Endothelial cell (in vitro differentiated cells): ENCODE measurements at places on chromosomes 3 and 15. TPM values are rescaled to one million over a fixed set of nuclear protein-coding genes. Genes with fewer than 3 reads are reported as not detected.

Gene GOLGA8R
- total RNA-seq = 0.92 TPM

Gene MORC1
- 0.10 TPM for total RNA-seq

Gene GATM
- total RNA-seq = 3.5 TPM

Gene SLC7A14
- total RNA-seq = 2.5 TPM

Gene KCNMB3
- 3.8 TPM for total RNA-seq

Gene FBXO40
- total RNA-seq = not detected

Gene SUSD5
- total RNA-seq = 3.9 TPM

- DNase-seq = no peak
These were observed 17.4 kb downstream of the CSPG4 start for GRCh38 chr15:75695220-75695619.

DNA sequence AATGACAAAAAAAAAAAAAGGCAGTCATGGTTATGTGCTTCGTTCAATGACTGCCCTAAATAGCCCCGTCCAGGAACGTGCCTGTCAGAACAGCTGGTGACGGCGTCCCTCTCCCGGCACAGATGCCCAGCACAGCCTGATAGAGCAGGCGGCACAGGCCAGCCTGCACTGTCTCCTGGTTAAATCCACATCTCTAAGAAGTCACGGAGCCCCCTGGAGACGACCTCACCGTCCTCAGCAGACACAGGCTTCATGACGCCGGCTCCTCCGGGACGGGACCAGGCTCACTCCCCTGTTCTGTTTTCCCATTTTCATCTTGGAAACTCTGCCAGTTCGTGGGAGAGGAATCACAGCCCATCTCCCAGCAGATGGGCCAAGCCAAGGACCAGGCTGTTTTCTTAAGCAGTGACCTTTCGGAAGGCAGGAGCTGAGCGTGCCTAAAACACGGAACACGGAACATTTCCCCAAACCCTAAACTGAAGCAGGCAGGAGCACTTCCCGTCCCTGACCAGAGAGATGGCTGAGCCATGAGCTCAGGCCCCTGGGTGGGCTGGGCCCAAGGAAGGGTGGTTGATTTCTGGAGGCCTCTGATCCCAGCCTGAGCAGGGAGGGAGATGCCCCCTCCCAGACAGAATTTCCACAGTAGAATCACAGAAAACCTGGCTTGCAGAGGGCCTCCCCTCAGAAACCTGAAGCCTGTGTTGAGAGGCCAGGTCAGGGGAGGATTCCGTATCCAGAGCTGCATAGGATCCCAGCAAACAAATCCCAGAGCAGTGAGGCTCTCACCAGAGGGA, 35.9 kb downstream of the ADCY5 start:
- DNase-seq = no peak

DNA sequence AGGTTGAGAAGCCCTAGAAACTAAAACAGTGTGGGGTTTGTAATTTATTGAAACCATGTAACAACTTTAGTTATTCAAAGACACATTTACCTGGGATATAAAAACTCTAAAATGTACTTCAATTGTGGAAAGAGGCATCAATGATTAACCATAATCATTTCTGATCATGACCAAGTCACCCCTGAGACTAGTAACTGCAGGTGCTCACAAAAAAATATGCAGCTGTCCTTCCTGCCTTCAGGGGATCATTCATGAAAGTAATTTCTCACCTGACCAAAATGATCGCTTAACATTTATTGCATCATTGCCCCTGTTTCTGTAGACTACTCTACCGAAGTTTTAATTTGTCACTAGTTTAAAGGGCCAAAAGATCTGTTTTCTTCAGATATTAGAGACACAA, 9.0 kb downstream of the ACP3 start:
- no peak for DNase-seq

DNA sequence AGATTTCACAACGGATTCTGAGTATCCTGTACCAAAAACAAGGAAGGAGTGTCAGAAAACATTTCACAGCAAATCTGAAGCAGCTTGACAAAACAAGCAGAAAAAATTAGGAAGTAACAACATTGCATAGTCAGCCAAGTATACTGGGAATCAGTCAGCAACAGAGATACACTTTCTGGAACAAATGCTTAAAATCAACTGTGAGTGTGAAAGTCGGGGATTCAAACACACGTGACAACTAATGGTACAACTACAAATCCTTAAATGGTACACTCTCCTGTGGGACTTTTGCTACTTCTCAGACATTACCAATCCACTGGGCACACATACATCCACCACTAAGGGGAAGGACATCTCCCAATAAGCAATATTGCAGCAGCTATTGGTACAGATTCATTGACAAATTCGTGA, 296.6 kb upstream of the MME start:
- no peak for DNase-seq

DNA sequence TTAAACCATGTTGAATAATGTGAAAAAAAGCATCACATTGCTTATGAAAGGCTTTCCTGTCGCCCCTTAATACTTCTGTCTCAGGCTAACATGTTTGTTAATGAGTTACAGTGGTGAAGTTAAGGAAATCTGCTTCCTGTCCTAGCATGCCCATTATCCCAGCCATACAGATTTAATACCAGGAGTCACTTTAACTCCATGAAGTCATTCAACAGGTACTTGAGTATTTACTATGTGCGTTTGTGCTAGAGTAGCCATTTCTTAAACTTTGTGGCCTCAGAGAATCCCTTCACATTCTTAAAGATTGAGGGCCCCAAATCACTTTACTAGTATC, 10.1 kb upstream of the SETD5 start:
- DNase-seq = no peak

DNA sequence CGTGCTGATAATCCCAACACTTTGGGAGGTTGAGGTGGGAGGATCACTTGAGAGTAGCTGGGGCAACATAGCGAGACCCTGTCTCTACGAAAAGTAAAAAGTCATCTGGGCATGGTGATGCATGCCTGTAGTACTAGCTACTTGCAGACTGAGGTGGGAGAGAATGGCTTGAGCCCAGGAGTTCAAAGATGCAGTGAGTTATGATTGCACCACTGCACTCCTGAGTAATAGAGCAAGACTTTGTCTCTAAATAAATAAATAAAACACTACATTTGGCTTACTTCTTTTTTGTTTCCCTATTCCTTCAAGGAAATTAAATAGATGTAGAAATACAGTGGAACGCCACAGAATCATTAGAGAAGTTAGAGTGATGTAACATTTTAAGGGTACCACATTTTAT, 20.1 kb upstream of the LDHAL6B start:
- DNase-seq = no peak

DNA sequence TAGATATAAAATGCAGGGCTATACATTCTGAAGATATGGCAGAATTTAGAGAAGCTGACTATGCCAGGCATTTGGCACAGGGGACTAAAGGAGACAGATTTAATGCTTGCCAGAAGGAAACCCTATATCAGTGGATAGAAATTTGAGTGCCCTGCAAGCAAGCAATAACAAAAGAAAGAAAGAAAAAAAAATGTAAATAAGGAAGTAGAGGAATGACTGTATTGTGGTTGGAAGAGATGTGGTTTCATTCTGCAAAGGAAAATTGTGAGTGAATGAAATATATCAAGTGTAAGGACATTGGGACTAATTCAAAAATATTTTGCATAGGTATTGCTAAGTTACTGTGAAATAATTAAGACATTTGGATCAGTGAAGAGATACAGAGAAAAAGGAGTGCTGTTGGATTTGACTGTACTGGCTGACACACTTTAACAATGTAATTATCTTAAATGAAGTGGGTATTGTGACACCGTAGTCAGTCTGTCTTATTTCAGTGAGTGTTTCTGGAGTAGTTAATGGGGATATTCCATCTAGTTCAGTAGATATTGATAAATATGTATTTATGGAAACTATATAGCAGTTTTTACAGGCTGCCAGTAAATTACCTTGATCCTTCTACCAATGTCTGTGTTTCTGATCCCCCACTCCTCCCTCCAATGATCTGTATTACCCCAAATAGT, 418.2 kb downstream of the CNTN4 start:
- DNase-seq = no peak
